ENCODE measurements at places on chromosomes 4 and X. TPM values are rescaled to one million over a fixed set of nuclear protein-coding genes. Genes with fewer than 3 reads are reported as not detected.

The EREG gene
- total RNA-seq, result 0.22 TPM

GRCh38 chr4:108372681-108373080 lies 203.9 kb upstream of the LEF1 start:
- no peak for DNase-seq

DNA sequence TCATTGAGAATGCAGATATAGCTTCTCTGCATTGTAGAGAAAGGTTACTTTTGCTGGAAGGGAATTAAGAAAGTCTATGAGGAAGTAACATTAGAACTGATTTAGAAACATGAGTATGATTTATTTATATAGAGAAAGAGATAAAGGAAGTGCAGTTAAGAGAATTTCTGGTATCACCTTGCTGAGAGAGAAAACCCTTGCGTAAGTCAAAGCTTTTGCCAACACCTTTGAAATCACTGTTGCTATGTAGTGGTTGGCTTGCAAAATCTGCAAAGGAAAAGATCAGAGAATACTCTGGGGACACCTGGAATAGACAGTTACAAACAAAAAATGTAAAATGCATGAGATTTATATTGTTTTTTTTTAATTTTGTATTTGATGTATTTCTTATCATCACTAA lies 137.3 kb upstream of the RXFP1 start:
- no peak for DNase-seq

GRCh38 chrX:19739683-19740082 lies 147.7 kb downstream of the SH3KBP1 start:
- DNase-seq, result no peak

- no peak for DNase-seq
Measured at GRCh38 chr4:145178740-145179280, 1.6 kb downstream of the OTUD4 start.

DNA sequence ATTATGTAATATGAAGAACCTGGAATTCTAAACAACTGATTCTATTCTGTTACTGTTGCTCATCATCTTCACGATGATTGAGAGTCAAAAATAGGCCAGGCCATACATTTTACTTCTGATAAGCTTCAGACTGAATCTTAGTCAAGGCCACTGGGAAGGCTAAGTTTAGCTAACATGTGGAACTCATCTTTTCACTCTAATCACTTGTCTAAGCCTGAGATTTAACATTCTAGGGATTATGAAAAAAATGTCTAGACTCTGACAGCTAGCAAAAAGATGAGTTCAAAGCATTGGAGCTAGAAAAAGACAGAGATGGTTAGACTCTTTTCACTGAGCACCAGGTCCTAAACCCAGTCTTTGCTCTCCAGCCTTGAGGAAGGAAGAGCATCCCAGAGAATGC lies 656.2 kb upstream of the IGFBP7 start:
- no peak for DNase-seq
